GM23338 (cell line): ENCODE measurements at places on chromosomes 12 and 14.

DNA sequence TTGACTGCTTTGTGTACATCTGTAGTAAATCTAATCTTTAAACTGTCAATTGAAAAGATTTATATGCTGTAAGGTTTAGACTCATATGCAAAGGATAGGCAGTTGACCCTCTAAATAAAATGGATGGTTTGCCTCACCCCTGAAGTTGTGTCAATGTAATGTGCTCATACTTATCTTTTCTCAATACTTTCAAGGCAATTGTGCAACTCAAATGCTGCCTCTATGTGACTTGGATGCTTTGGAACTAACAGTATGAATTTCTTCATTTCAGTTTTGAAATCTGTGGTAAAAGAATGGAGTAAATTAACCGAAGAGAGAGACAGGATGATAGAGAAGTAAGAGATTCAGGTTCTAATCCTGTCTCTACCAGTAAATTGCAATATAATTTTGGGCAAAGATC is 9.7 kb downstream of the PDE6H start:
- no peak for DNase-seq

GRCh38 chr12:122862872-122863701 is 27.8 kb downstream of the HIP1R start:
- DNase-seq: no peak

GRCh38 chr12:16163146-16163545 is 114.3 kb downstream of the SLC15A5 start:
- DNase-seq: no peak

DNA sequence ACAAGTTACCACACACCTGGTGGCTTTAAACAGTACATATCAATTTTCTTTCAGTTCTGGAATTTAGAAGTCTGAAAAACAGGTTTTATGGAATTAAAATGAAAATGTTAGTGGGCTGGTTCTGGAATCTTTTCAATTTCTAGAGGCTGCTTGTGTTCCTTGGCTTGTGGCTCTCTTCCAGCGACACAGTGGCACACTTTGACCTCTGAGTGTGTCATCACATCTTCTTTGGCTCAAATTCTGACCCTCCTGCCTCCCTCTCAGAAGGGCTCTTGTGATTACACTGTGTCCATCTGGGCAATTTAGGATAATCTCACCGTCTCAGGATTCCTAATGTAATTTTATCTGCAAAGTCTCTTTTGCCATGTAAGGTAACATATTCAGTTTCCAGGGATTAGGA is 170.0 kb downstream of the PLCZ1 start:
- no peak for DNase-seq

GRCh38 chr12:80868576-80868975 is 69.2 kb downstream of the LIN7A start:
- DNase-seq: no peak

DNA sequence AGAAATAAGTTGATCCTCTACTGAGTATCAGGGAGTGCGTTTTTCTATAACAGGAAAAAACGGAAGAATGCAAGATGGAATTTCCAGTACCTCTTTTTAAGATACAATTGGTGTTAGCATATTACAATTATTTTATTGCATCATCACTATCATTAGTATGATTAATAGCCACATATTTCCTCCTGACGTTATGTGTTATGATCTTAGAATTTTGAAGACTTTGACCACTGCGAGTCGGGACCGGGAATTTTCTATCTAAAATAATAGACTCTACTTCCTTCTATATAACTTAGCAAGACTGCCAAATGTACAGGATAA is 679 bp upstream of the SAV1 start:
- DNase-seq: no peak

DNA sequence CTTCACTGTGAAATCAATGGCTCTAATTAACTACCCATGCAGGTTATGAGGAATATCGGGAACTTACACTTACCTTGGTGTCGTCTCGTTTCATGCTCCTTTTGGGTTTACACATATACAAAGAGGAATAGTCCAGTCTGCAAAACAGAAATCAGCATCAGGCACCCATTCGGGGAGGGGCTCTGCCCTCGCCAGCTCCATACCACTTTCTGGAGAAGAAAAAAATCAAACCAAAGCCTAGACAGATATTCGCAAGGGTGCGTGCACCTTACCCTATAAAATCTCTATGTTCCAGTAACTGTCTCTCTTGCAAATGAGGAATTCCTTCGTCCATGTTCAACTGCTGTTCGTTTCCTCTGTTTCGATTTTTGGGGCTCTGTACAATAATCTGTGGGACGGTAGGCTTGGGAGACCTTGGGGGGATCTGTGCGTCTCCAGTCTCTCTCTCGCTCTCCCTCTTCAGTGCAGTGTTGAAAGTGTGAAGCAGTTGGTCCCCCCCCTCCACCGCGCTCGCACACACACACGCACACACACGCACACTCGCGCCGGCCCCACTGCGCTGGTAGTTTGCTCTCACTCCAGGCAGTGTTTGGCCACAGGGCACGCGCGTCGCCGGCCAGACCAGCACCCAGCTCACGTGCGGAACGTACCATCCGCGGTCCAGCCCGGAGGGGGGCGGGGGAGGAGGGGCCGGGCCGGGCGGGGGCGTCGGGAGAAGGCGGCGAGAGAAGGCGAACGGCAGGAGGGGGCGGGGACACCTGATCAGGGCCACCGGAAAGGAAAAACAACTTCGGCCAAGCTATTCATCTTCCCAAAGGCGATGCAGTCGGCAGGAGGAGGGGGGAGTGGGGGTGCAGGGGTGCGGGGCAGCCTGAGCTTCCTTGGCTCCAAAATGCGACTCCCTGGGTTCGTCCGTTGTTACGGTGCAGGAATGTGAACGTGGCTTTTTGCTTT is at the start of gene BHLHE41:
Gene BHLHE41, minus strand, starts transcription at position 592 of the 954 bp plus-strand sequence. Its CDS starts 258 bp downstream, at position 334.
- peak; percentile 93 for DNase-seq

GRCh38 chr14:75165586-75166391 is 10.6 kb downstream of the TMED10 start:
- DNase-seq: no peak

DNA sequence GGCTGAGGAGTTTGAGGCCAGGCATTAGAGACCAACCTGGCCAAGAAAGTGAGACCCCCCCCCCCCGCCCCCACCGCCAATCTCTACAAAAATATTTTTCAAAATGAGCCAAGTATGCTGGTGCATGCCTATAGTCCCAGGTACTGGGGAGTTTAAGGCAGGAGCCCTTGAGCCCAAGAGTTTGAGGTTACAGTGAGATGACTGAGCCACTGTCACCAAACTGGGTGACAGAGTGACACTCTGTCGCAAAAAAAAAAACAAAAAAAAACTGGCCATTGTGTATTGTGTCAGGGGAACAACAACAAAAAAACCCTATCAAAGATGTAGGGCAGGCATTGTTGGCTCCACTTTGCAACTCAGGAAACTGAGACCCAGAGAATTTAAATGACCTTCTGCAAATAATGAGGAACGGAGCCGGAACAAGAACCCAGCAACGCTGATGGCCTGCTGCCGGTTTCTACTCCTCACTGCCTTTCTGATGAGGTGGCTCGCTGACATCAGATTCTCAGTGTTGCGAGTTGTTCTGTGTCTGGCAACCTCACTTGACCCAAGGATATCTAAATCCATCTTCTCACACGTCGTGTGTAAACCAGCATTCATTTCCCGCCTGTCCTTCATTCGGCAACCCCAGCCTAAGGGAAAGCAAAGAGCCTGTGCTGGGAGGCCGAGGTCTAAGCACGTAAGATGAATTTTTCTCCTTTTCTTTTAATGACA is 195.2 kb upstream of the CRY1 start:
- DNase-seq: no peak

GRCh38 chr12:131087991-131088700 is 134.4 kb downstream of the ADGRD1 start:
- no peak for DNase-seq

GRCh38 chr12:120658286-120659150 is 18.1 kb downstream of the CABP1 start:
- no peak for DNase-seq

- DNase-seq: no peak
Measured at GRCh38 chr12:16218934-16219751, 58.3 kb downstream of the SLC15A5 start.

- no peak for DNase-seq
Measured at GRCh38 chr12:94792693-94793092, 142.3 kb upstream of the TMCC3 start.

GRCh38 chr12:62248873-62249272 is 11.3 kb upstream of the USP15 start:
- DNase-seq: no peak

DNA sequence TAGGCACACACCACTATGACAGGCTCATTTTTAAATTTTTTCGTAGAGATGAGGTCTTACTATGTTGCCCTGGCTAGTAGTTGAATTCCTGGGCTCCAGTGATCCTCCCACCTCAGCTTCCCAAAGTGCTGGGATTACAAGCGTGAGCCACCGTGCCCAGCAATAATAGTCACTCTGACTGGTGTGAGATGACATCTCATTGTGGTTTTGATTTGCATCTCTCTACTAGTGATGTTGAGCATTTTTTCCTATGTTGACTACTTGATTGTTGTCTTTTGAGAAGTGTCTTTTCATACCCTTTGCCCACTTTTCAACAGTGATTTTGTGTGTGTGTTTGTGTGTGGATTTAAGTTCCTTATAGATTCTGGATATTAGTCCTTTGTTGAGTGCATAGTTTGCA is 26.3 kb downstream of the ATP2A2 start:
- DNase-seq: no peak

DNA sequence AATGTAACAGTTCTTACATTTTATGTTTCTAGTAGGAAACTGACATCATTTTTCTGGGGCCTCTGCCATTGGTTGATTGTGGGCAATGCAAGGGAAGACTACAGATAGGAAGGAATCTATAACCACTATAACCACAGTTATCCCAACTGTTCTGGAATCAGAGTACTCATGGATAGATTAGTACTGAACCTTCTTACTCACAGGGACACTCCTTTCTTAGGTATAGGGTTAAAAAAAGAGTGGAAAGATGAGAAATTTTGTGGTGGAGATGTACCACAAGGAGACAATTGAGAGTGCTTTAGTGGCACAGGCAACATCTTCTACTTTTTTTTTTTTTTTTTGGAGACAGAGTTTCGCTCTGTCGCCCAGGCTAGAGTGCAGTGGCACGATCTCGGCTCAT is 21.0 kb downstream of the TMEM116 start:
- no peak for DNase-seq

GRCh38 chr12:19026614-19027488 is 102.7 kb upstream of the PLEKHA5 start:
- no peak for DNase-seq

GRCh38 chr12:131147293-131147692 is 193.6 kb downstream of the ADGRD1 start:
- DNase-seq: no peak

GRCh38 chr12:66044731-66045130 is 85.8 kb downstream of the LLPH start:
- no peak for DNase-seq
